Activated T-cell treated with anti-CD3 and anti-CD28 coated beads for 48 hours (primary cell): ENCODE measurements at places on chromosomes 4 and X.

GRCh38 chrX:45699158-45699557, 498.5 kb upstream of the DIPK2B start:
- no peak for DNase-seq

- DNase-seq = no peak
Measured at GRCh38 chr4:128288689-128289106, 1.1 kb upstream of the PGRMC2 start.

DNA sequence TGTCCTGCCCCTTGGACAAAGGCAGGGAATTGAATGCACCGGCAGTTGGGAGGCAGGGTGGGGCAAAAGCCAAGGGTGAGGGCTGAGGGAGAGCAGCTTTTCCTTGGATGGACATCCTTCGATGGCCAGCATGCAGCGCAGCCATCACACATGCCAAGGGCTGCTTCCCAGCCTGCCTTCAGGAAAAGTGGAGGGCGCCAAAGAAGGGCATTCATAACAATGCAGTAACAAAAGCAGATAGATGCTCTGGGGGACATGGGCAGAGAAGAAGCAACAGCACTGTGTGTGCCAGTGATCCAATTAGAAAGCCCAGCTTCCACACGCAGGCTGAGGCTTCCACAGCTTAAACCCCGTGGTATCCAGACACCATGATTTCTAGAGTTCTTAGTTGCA, 71.5 kb downstream of the TSPAN5 start:
- DNase-seq = no peak

- DNase-seq = no peak
Measured at GRCh38 chrX:151754641-151755215, 20.2 kb downstream of the CNGA2 start.

- no peak for DNase-seq
Measured at GRCh38 chr4:125832161-125832560, 517.4 kb downstream of the FAT4 start.

DNA sequence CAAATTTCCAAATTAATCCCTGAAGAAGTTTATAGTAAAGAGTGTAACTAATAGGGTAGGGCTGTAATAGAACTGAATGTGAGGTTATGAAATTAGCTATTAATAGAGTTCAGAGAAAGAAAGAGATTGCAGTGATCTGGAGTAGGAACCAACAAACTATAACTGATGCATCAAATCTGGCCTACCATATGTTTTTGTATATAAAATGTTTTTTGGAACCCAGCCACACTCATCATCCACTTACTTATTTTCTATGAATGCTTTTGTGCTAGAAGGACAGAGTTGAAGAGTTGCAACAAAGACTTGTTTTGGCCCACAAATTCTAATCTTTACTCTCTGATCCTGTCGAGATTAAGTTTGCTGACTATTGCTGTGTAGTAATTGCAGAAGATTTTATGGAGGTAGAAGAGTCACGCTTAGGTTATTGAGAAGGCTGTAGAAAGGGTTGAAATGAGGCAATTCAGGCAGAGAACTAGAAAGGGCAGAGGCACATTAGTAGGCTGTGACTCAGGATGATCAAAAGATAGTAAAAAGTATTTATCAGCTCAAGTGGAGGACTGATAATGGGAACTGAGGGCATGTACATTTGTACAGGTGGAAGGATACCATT, 298.7 kb upstream of the EMCN start:
- no peak for DNase-seq

DNA sequence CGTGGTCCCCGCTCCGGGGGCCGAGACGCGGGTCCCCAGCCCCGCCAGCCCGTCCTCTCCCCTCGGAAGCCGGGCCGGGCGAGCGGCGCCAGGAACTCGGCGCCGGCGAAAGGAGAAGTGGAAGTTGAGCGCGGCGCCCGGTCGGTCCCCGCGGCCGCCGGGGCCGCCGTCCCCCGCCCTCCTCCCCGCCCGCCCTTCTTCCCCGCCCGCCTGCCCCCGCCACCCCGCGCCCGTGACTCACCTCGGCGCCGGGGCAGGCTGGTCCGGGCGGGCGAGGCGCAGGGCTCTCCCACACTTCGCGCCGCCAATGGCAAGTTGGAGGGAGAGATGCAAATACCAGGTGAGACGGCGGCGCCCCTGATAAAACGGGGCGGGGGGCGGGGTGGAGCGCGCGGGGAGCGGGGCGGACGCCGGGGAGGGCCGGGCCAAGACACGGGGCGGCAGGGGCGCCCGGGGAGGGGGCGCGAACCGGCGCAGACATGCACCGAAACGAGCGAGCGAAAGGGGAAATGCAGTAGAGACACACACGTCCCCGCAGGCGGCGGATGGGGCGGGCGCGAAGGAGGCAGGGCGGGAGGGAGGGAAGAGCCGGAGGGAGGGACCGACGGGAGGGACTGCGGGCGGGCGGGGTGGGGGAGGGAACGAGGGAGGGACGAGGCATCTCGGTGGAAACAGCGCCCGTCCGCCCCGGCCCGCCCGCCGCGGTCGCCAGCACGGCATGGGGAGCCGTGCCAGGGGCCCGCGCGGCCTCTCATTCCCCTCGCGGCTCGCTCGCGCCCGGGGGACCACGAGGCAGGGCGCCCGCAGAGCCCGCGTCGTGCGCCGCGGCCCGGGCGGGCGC, at the start of gene ELF4:
TSS of gene ELF4 (minus strand) at position 119 of the 841 bp plus-strand sequence. CDS start 29,167 bp downstream, outside the sequence.
- peak; percentile 47 for DNase-seq

GRCh38 chr4:137722910-137723309, 190.6 kb upstream of the PCDH18 start:
- DNase-seq = no peak

GRCh38 chr4:182074139-182074538, 169.1 kb upstream of the TENM3 start:
- DNase-seq = no peak

DNA sequence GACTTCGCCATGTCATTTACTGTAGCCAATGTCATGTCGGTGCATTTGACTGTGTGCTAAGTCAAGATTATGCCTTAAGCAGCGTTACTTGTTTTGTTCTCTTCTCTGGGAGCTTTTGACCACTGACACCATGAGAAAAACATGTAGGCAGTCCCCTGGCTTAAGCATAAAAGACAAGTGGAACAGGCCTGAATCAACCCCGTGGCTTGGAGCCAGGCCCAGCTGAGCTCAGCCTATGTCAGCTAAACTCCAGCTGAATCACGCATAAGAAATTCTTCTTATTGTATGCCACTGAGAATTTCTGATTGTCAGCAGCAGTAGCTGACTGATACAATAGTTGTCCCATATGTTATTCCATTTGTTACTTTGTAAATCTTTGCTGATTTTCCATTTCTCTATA, 261.9 kb downstream of the CBLL2 start:
- DNase-seq = no peak

DNA sequence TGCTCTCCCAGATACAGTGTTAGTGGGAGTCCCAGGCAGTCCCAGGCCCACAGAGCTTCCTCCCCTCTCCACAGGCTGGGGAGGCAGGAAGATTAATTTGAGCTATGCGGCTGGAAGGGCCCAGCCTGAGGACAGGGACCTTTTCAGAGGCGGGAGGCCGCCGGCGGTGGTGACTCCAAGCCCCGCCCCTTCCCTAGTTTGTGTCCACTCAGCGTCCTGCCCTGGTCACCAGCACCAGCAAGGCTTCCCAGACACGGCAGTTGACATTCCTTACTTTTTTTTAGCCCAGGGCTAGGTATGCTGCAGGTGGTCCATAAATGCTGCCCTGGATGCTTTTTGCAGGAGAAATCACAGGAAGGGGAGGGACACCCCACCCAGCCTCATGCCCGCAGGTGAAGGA, 67.7 kb upstream of the LRPAP1 start:
- no peak for DNase-seq

GRCh38 chr4:111806331-111806730, 338.9 kb upstream of the FAM241A start:
- no peak for DNase-seq

GRCh38 chr4:85777908-85778631, 303.1 kb downstream of the ARHGAP24 start:
- no peak for DNase-seq

DNA sequence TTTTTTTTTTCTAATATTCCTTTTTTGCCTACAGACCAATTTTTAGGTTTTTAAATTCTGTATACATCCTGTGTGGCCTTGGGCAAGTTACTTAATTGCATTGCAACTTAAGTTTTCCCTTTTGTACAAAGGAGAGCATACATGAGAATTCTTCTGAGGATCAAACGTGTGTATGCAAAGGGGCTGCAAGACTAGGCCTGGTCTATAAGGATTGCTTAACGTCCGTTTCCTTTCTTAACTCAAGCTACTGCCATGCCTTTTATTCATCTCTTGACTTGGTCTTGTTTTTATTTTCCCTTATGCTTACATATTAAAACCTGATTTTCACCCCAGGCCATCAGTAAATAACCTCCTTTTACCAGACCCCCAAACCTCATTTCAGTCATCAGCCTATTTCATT, 13.6 kb downstream of the RBPJ start:
- DNase-seq = no peak

DNA sequence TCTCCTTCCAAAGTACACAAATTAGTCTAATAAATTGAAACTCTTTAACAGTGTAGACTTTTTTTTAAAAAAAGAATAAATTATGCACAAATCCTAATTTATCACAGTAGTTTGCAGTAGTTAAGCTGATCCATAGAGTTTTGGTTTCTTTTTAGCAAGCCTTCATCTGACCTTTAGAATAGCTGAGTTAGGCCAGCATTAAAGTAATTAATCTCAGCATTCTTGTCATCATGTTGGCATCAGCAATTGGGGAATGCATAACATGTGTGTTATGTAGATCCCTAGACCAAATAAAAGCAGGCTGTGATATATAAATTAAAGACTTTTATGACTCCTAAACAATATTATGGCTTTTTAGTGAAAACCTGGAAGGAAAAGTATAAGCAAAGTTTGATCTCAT, 426.5 kb upstream of the PABPC4L start:
- no peak for DNase-seq

- peak; percentile 48 for DNase-seq
Measured at GRCh38 chrX:129957241-129958082, 25.0 kb upstream of the BCORL1 start.

DNA sequence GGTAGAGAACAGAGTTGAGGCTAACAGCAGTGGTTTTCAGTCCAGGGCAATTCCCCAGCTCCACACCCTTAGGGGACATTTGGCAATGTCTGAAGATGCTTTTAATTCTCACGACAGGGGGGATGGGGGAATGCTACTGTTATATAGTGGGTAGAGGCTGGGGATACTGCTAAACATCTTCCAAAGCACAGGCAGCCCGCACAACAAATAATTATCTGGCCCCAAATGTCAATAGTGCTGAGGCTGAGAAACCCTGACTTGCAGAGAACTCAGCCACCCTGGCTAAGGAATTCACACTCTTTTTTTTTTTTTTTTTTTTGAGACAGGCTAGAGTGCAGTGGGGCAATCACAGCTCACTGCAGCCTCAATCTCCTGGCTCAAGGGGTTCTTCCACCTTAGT, 60.6 kb downstream of the POLR2B start:
- no peak for DNase-seq

DNA sequence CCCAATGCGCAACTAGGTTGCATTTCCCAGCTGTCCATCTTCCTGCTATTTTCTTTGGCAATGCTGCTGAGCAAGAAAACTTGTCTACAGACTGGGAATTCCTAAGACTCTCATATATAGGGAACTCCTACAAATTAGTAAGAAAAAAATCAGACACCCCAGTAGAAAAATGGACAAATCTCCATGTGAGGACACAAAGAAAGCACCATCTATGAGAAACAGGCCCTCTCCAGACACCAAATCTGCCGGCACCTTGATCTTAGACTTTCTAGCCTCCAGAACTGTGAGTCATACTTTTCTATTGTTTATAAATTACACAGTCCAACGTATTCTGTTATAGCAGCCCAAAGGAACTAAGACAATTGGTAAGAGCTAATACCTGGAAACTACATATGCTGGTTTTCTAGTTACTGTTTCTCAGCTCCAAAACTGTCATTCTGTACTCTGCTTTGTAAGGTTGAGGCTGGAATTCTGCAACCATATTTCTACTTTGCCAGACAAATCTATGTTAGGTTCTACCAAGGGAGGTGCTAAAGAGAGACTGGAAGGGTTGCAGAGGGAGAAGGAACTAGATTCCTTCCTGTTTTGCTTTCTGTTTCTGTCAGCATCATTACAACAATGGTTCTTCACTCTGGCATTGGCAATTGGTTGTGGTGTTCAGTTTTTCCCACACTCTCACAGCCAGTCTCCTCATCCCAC, 35.7 kb upstream of the FAM241A start:
- DNase-seq = no peak

- no peak for DNase-seq
Measured at GRCh38 chr4:107977966-107978705, 11.6 kb upstream of the HADH start.

- DNase-seq = no peak
Measured at GRCh38 chr4:99029018-99029735, 33.7 kb downstream of the METAP1 start.

DNA sequence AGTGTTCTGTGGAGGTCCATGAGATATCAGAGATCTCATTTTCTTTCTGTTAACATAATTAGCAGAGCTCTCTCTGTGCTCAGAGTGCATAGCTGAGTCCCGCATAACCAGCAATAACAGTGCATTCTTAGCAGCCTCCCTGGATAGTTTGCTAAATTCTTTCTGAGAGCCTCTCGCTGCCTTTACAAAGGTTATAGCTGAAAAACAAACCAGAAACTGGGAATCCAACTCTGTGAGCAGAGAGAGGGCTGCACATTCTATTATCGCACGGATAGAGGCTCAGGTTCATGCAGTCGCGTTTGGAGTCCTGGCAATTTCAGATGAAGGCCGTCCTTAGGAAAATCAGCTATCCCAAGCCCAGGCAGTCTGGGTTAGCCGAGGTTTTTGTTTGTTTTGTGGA, 1.2 kb downstream of the ENPP6 start:
- DNase-seq = no peak

- DNase-seq = no peak
Measured at GRCh38 chr4:158785718-158786117, 16.9 kb downstream of the FNIP2 start.

DNA sequence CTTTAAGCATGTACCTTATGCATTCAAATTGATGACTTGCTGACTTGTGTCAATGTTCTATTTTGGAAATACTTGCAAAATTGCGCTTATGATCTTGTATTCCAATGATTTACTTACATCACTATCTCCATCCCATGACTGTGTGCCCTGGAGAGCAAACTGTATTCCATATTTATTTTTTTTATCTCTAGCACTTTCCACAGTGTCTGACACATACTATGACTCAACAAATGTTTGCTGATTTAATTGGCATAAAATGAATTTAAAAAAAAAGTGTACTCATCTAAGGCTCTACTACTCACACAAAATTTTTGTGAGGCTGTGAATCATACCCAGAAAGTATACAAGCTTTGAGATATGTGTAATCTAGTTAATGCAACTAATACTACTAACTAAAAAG, 1066.8 kb upstream of the ADGRL3 start:
- DNase-seq = no peak

GRCh38 chr4:3766785-3767569, 792 bp downstream of the ADRA2C start:
- DNase-seq = no peak

- no peak for DNase-seq
Measured at GRCh38 chrX:11272863-11273262, 20.4 kb upstream of the AMELX start.

- DNase-seq = no peak
Measured at GRCh38 chr4:120765260-120765680, 157.3 kb downstream of the PRDM5 start.

GRCh38 chr4:177400030-177400429, 42.2 kb downstream of the AGA start:
- no peak for DNase-seq

GRCh38 chrX:15619053-15619755, 18.4 kb upstream of the ACE2 start:
- no peak for DNase-seq

GRCh38 chr4:153113061-153113837, 91.0 kb upstream of the TRIM2 start:
- DNase-seq = no peak

- DNase-seq = no peak
Measured at GRCh38 chr4:145524552-145524951, 42.9 kb downstream of the SMAD1 start.

- no peak for DNase-seq
Measured at GRCh38 chr4:22091352-22091717, 142.8 kb upstream of the KCNIP4 start.
